Effector memory CD4-positive, alpha-beta T cell (primary cell): ENCODE measurements at places on chromosomes 1 and 21.

DNA sequence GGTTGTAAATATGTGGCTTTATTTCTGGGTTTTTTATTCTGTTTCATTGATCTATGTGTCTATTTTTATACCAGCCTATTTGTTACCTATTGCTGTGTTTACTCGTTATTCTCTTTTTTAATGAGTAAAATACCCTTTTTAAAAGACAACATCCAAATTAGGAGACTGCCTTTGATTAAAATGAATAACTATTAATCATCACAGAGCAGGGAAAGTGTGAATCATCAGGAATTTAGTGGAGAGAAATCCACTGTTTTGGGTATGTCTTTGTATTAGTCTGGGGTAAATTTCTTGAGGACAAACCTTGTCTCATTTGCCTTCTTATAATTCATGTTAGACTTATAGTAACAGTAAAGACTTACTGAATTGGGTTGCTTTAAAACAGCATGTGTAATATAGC is 12.1 kb downstream of the DISC1 start:
- DNase-seq: no peak

DNA sequence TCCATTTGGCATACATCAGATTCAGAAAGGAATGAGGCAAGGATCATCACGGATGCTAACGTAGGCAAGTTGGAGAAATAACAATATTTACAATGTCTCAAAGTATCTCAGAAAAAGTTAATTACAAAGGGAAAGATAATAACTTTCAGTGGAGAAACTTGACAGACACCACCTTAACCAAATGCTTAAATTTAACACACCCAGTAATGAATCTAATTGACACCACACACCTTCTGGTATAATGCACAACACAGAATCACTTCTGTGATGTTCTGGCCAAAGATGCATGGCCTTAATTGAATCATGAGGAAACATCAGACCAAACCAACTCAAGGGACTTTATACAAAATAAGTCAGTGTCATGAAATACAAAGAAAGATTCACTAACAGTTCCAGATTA is 23.1 kb downstream of the USP48 start:
- no peak for DNase-seq

- no peak for DNase-seq
These were observed 33.9 kb upstream of the SELENON start for GRCh38 chr1:25765923-25766589.

DNA sequence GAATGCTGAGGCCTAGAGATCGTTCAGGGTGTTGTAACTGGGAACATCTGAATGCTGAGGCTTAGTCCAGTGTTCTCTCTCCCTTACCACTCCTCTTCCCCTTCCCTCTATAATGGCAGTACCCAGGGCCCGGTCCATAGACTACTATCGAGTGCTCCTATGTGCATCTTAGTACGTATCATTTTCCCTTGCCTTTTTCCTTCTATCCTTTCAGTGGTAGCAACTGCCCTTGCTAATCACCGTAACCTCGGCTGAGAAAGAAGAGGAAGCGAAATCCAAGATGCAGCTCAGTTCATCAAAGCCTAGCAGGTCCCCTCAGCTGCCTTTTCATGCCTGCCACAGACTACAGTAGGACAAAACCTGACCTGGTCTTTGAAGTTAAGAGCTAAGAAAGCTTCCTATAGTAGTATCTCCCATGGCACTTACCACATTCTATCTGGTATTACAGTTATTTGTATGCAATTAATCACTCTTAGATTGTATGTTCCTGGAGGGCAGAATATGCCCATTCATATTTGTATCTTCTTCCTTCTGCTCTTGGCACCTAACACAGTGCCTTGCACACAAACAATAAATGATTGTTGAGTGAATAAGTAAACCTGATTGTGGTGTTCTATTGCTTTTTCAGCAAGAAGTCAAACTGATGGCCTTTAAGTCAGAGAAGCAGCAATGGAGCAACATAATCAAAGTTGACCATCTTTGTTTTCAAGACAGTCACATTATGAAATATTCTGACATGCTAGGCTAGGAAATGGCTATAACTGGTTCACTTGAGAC is 22.4 kb downstream of the CNIH4 start:
- DNase-seq: no peak

GRCh38 chr1:236280438-236281197 is 1.1 kb downstream of the ERO1B start:
- DNase-seq: no peak

DNA sequence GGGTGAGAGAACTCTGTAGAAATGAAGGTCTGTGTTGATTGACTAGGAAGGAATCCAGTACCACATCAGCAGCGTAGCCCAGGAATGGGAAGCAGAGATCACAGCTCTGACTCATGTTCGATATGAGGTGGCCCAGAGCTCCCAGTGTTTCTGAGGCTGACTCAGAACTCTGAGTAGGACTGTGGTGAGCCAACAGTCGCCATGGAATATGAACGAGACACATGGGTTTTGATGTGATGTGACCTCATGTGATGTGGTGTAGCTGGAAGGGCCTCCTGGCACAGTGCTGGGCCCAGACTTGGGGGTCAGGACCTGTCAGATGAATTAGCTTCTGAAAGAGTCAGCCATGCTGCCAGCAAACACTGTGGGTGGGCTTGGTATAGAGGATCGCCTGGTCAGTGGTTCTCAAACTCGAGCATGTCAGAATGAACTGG is 237.0 kb downstream of the MRPL39 start:
- DNase-seq: no peak

DNA sequence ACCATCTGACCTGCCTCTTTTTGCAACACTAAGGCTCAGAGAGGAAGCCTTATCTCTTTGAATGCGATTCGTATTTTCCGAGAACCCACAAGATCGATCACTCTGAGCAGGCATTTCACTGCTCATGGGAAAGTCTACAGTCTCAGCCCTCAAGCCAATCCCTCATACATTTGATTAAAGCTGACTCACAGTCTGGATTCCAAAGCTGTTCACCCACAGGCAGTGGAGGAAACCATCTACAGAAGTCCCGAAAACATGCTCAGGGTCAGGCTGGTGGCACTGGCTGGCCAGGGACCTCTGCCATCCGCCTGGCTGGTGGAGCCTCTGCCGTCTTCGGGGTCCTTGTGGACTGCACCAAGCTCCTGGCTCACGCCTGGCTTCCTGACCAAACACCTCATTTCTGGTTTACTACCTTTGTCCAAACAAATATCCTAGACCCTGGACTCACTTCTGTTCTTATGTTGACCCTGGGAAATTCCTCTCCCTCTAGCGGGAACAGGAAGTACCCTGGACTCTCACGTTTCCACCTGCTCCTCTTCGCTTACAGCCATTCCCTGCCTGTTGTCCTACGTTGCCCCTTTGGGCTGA is 650.0 kb downstream of the SMYD3 start:
- no peak for DNase-seq

- no peak for DNase-seq
These were observed at the start of gene SNX7 for GRCh38 chr1:98661544-98662355. TSS of gene SNX7 (plus strand) at chr1:98661721. CDS start at chr1:98661732, 11 bp downstream.

- DNase-seq: no peak
These were observed 134.4 kb upstream of the PRDX6 start for GRCh38 chr1:173342736-173343135.

- DNase-seq: no peak
These were observed 14.7 kb downstream of the MTHFR start for GRCh38 chr1:11790880-11791715.

DNA sequence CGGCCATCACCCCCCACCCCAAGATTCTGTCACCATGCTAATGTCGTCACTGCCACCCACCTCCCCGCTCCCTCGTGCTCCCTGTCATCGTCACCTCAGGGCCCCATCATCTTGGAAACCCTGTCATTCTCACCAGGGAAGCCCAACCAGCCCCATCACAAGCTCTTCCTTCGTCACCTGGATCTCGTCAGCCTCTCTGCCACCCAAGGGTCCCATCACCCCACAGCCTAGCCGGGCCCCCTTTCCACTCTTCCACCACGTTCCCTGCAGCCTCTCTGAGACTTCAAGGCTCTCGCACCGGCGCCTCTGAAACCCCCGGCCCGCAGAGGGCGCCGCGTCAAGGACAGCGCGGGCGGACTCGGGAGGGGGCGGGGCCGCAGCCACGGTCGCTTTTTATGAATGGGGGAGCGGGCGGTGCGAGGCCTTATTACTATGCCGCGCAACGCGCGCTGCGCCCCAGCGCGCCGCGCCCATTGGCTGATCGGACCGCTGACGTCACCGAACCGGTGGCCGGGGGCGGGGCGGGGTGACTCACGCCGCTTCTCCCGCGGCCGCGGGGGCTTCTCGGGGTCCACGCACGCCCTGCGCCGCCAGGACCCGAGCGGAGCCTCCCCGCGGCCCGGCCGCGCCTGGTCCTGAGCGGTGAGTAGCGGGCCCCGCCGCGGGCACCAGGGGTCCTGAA is at the start of gene GPR3:
Gene GPR3, plus strand, starts transcription at position 527 of the 682 bp plus-strand sequence. CDS start 1,177 bp downstream, outside the sequence.
- DNase-seq: peak; percentile 93

DNA sequence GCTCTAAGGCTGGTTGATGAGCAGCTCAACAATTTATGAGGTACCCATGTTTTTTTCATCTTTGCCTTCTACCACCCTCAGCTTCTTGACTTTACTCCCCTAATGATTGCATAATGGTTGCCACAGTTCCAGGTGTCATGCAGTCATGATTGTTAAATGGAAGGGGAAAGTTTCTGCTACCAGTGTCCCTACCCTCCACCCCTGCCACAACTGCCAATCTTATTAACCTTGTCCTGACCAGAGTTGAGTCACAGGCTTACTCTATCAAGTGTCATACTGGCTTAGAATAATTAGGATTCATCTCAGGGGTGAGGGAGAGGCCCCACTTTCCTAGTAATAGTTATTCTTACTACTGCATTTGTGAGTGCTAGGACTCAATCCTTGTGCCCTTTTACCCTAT is 7.9 kb upstream of the FUBP1 start:
- no peak for DNase-seq

GRCh38 chr1:184407816-184408510 is 21.1 kb downstream of the C1orf21 start:
- DNase-seq: no peak

- DNase-seq: no peak
These were observed 64.1 kb upstream of the SCAF4 start for GRCh38 chr21:31795992-31796391.

GRCh38 chr1:94550396-94550795 is 8.8 kb upstream of the F3 start:
- no peak for DNase-seq

GRCh38 chr1:109396871-109397580 is 692 bp downstream of the SORT1 start:
- DNase-seq: no peak

DNA sequence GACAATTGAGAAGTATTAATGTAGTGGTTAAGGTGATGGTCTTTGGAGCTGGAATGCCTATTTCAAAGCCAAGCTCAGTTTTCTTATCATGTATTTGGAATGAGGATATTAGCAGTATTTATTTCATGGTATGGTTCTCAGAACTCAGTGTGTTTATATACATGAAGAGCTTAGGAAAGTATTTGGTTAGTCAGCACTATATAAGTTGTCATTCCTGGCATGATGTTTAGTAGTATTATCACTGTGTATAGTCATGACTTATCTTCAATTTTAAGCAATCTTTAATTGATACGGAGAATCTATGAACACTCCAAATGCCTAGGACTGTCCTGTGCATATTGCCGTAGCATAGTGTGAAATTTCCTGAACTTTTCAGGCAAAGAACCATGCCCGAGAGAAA is 501.9 kb upstream of the USP24 start:
- no peak for DNase-seq

GRCh38 chr1:24961961-24962861 is 32.1 kb upstream of the RUNX3 start:
- no peak for DNase-seq

DNA sequence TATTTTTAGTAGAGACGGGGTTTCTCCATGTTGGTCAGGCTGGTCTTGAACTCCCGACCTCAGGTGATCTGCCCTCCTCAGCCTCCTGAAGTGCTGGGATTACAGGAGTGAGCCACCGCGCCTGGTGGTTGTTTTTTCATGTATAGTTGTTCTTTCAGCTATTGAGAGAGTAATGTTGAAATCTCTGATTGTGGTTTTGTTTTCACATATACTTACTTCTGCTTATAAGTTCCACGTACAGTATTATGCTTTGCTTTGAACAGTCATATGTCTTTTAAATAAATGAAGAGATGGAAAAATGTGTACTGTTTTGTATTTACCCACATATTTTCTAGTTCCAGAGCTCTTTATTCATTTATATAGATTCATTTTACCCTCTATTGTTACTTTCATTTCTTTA is 44.5 kb downstream of the MARK1 start:
- DNase-seq: no peak
